ENCODE measurements at places on chromosomes 2 and 18. TPM values are rescaled to one million over a fixed set of nuclear protein-coding genes. Genes with fewer than 3 reads are reported as not detected.

DNA sequence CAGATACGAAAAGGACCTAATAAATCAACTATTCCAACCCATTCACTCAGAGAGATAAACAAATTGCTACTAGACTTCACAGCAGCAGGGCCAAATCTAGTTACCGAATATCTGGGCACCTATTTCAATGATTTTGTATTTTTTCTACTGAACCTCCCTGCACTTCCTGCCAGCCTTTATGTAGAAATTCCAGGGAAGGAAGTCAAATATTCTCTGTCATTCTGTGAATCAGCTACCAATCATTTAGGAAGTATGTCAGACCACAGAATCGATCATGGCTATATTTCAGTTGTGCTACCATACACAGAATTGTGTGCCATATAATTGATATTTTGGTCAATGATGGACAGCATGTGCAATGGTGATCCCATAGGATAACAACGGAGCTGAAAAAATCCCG is 109.6 kb upstream of the SPOPL start:
- H3K27me3 ChIP-seq = no peaks in the 10 kb centered on the region
- no peaks in the 10 kb centered on the region for H3K36me3 ChIP-seq
- no peaks in the 10 kb centered on the region for H3K4me1 ChIP-seq
- no peak overlapping the region for H3K4me3 ChIP-seq
- no peak overlapping the region for H3K27ac ChIP-seq

Gene TOGARAM2
- 15.0 TPM for total RNA-seq

GRCh38 chr2:24793761-24794435 is 673 bp downstream of the CENPO start:
- H3K4me3 ChIP-seq = peak overlapping the region; percentile 97
- peak overlapping the region; percentile 99 for H3K27ac ChIP-seq
- peaks cover 40% of the 10 kb centered on the region for H3K36me3 ChIP-seq
- no peaks in the 10 kb centered on the region for H3K27me3 ChIP-seq
- H3K4me1 ChIP-seq = peaks cover 55% of the 10 kb centered on the region

Gene DIS3L2
- 25.4 TPM for total RNA-seq

DNA sequence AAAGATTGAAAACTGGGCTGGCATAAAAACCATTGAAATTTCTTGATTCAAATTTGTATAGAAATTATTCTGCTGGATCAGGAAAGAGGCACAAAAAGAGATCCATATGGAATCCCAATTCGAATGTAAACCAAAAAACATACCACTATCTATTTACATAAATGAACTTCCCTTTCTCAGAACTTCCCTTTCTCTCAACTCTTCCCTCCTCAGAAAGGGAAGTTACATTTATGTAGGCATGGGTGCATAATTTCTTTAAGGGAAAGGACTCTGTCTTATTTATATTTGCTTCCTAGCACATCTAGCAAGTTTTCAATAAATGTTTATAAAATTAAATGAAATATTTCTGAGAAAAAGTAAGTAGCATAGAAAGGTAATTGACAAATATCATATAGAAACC is 398.1 kb upstream of the ATP5MC3 start:
- H3K27me3 ChIP-seq = peaks cover 6% of the 10 kb centered on the region
- H3K36me3 ChIP-seq = no peaks in the 10 kb centered on the region
- no peak overlapping the region for H3K4me3 ChIP-seq
- H3K27ac ChIP-seq = no peak overlapping the region

- peaks cover 45% of the 10 kb centered on the region for H3K27me3 ChIP-seq
- peaks cover 7% of the 10 kb centered on the region for H3K4me1 ChIP-seq
- DNase-seq = no peak
- no peak within 1 kb of the TSS for H3K27ac ChIP-seq
- peak within 1 kb of the TSS; percentile 12 for H3K4me3 ChIP-seq
- no peaks in the 10 kb centered on the region for H3K36me3 ChIP-seq
These were observed at the start of gene PXDN for GRCh38 chr2:1744446-1745170. PXDN (minus strand) TSS chr2:1744515; CDS start chr2:1744455, 60 bp downstream.

Gene PPP1R1C
- total RNA-seq = not detected

DNA sequence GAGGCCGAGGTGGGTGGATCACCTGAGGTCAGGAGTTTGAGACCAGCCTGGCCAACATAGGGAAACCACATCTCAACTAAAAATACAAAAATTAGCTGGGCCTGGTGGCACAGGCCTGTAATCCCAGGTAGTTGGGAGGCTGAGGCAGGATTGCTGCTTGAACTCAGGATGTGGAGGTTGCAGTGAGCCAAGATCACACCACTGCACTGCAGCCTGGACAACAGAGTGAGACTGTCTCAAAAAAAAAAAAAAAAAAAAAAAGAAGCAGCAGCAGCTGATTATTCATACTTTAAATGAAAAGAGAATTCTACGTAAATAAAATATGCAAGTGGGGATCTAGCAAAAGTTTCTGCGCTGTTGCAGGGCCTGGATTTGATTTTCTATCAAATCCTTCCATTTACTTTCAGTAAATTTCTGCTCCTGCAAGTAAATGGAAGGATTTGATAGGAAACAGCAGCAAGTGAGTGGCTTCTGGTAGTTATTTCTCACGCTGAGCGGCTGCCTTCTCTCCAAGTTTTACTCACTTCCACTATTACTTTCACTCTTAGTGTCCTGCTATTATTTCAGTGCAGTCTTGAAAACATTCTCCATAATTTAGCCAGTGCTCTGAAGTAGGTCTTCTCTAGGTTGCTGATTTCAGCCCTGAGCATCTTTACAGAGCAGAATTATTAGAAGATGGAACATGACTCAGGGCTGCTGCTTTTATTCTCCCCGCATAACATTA is 68.4 kb downstream of the SLC16A14 start:
- peak overlapping the region; percentile 40 for H3K4me3 ChIP-seq
- peak overlapping the region; percentile 11 for H3K27ac ChIP-seq
- DNase-seq = peak; percentile 46
- no peaks in the 10 kb centered on the region for H3K27me3 ChIP-seq
- H3K36me3 ChIP-seq = no peaks in the 10 kb centered on the region

DNA sequence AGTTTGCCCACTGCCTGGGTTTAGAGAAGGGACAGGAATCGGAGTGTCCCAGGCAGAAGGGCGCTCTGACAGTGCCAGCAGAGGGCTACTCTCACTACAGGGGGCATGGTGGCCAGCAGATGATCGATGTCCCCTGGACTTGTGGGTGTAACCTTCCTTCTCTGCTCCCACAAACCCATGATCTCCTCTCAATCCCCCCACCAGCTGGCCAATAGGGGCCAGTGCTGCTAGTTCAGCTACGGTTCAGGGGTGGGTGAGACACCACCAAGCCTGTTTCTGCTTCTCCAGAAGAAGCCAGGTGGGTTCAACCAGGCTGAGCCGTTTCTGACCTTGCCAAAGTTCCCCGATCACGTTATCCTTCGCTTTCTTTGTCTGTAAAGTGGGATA is 1.3 kb downstream of the NPPC start:
- peaks cover 53% of the 10 kb centered on the region for H3K27me3 ChIP-seq
- H3K4me1 ChIP-seq = peaks cover 9% of the 10 kb centered on the region
- DNase-seq = no peak
- no peak overlapping the region for H3K27ac ChIP-seq
- no peak overlapping the region for H3K4me3 ChIP-seq
- H3K36me3 ChIP-seq = no peaks in the 10 kb centered on the region

- no peak overlapping the region for H3K4me3 ChIP-seq
- no peak for DNase-seq
- peaks cover 10% of the 10 kb centered on the region for H3K4me1 ChIP-seq
- no peak overlapping the region for H3K27ac ChIP-seq
These were observed 202.1 kb downstream of the BCL11A start for GRCh38 chr2:60351321-60351720.

DNA sequence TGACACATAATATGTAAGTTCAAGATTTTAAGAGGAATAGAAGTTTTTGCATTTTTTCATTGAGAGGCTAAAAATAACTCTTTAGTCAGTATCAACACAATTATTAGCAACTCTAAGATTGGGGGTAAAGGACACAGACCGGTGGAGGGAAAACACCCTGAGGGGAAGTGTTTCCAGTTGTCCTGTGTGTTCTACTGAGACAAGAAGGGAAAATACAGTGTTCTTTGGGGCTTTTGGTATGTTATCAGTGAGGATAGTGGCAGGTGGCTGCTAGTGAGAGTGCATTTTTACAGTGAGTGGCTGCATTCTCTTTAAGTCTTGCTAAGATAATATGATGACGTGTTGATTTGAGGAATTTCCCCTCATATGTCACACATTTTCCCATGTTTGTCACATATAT is 507.5 kb downstream of the PARD3B start:
- H3K27me3 ChIP-seq = no peaks in the 10 kb centered on the region
- no peaks in the 10 kb centered on the region for H3K36me3 ChIP-seq
- no peak overlapping the region for H3K27ac ChIP-seq
- H3K4me3 ChIP-seq = no peak overlapping the region

Gene MATN3
- not detected for total RNA-seq

Gene PTPRN
- 0.28 TPM for total RNA-seq

GRCh38 chr2:154264024-154264423 is 392.3 kb downstream of the GALNT13 start:
- H3K27ac ChIP-seq = no peak overlapping the region
- no peaks in the 10 kb centered on the region for H3K4me1 ChIP-seq
- H3K36me3 ChIP-seq = no peaks in the 10 kb centered on the region
- no peak overlapping the region for H3K4me3 ChIP-seq
- no peak for DNase-seq

DNA sequence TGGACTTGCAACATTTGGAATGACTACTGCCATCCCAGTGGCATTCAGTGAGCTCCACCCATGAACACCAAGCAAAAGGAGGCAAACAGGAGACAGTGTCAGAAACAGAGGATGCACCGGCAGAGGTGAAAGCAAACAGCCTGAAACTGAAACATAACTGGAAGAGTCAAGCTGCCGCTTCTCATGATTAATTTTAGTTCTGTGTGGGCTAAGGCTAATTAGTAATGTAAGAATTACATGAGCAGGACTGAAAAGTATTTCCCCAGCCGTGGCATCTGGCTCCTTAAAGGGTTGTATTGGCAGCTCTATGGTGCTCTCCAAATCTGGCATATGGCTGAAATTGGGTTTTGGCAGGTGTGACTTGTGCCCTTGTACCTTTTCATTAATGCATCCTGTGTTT is 1108.1 kb downstream of the TSN start:
- no peaks in the 10 kb centered on the region for H3K36me3 ChIP-seq
- no peak for DNase-seq
- no peaks in the 10 kb centered on the region for H3K27me3 ChIP-seq
- H3K27ac ChIP-seq = no peak overlapping the region
- no peak overlapping the region for H3K4me3 ChIP-seq

Gene BCL11A
- total RNA-seq = not detected

DNA sequence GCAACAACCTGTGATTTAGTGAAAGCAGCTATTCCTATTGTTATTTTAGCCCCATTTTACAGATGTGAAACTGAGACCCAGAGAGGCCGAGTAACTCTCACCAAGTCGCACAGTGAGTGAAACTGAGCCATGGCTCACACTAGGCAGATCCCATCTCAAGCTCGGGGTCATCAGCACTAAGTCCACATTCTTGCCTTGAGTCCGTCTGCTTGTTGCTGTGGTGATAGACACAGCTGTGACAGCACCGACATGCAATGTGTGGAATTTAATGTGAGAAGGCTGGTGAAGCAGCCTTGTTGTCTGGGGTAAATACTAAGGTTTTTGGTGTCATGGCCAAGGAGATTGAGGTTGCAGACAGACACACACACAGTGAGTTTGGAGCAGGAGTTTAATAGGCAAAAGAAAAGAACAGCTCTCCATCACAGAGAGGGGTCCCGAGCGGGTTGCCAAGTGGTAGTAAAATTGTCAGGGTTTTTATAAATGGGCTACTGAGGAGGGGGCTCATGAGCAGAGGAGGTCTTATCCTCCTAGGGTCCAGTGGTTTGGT is 40.2 kb upstream of the GMCL1 start:
- no peak for DNase-seq
- H3K27me3 ChIP-seq = no peaks in the 10 kb centered on the region
- no peak overlapping the region for H3K4me3 ChIP-seq
- peaks cover 17% of the 10 kb centered on the region for H3K36me3 ChIP-seq
- H3K4me1 ChIP-seq = peaks cover 12% of the 10 kb centered on the region
- no peak overlapping the region for H3K27ac ChIP-seq

Gene OSBPL1A
- 0.68 TPM for total RNA-seq

Gene HJURP
- 111 TPM for total RNA-seq

DNA sequence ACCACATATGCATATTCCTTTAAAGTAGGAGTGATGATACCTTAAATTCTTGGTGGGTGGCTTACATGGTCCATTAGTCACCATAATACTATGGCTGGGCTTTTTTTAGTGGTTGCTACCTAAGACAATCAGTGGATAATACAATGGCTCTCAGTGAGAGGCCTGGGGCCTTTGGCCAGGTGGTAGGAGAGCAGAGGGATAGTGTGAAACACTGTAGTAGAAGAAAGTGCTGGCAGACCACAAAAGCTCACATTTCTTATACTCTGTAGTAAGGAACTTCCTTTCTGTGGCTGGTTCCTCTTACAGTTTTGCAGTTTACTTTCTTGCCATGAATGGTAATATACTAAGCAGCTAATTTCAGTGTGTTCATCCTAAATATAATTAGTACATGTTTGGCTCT is 583.5 kb downstream of the XIRP2 start:
- no peaks in the 10 kb centered on the region for H3K27me3 ChIP-seq
- H3K36me3 ChIP-seq = no peaks in the 10 kb centered on the region
- no peak overlapping the region for H3K27ac ChIP-seq
- H3K4me1 ChIP-seq = no peaks in the 10 kb centered on the region
- H3K4me3 ChIP-seq = no peak overlapping the region

Gene SLC5A7
- not detected for total RNA-seq

Gene PNO1
- 10.5 TPM for total RNA-seq

GRCh38 chr2:196750977-196751631 is 48.4 kb downstream of the GTF3C3 start:
- H3K27me3 ChIP-seq = no peaks in the 10 kb centered on the region
- DNase-seq = peak; percentile 82
- peak overlapping the region; percentile 56 for H3K27ac ChIP-seq
- peaks cover 25% of the 10 kb centered on the region for H3K4me1 ChIP-seq
- H3K4me3 ChIP-seq = no peak overlapping the region

GRCh38 chr18:48004577-48004976 is 74.1 kb upstream of the SMAD2 start:
- no peak overlapping the region for H3K27ac ChIP-seq
- H3K4me3 ChIP-seq = no peak overlapping the region
- no peak for DNase-seq
- no peaks in the 10 kb centered on the region for H3K36me3 ChIP-seq

DNA sequence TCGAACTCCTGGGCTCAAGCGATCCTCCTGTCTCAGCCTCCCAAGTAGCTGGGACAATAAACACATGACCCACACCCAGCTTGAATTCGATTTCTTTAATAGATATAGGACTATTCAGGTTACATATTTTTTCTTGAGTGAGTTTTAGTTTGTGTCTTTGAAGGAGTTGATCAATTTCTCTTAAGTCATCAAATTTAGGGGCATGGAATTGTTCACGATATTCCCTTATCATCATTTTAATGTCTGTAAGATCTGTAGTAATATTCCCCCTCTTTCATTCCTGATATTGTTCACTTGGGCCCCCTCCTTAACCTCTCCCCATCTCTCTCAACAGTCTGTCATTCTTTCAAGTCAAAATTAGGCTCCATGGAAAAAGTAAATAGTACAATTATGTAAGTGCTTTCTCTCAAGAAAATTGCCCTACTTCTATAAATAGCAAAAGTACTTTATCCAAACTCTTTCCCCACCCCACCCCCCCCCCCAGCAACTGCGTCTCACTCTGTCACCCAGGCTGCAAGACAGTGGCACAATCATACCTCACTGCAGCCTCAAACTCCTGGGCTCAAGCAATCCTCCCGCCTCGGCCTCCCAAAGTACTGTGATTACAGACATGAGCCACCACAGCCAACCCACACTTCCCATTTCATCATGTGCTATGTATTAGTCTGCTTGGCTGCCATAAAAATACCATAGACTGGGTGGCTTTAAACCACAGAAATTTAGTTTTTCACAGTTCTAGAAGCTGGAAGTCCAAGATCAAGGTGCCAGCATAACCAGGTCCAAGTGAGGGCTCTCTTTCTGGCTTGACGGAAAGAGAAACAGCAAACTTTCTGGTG is 20.1 kb downstream of the WDR33 start:
- H3K27ac ChIP-seq = no peak overlapping the region
- no peak for DNase-seq
- peaks cover 10% of the 10 kb centered on the region for H3K4me1 ChIP-seq
- H3K4me3 ChIP-seq = no peak overlapping the region
- H3K36me3 ChIP-seq = peaks cover 23% of the 10 kb centered on the region
- no peaks in the 10 kb centered on the region for H3K27me3 ChIP-seq
